ENCODE measurements at places on chromosomes 1 and 21. TPM values are rescaled to one million over a fixed set of nuclear protein-coding genes. Genes with fewer than 3 reads are reported as not detected.

GRCh38 chr1:209871006-209871405 is 43.2 kb downstream of the UTP25 start:
- H3K36me3 ChIP-seq: no peaks in the 10 kb centered on the region
- DNase-seq: no peak
- no peak overlapping the region for H3K27ac ChIP-seq
- H3K27me3 ChIP-seq: peaks cover 29% of the 10 kb centered on the region
- no peaks in the 10 kb centered on the region for H3K4me1 ChIP-seq
- no peak overlapping the region for H3K4me3 ChIP-seq

DNA sequence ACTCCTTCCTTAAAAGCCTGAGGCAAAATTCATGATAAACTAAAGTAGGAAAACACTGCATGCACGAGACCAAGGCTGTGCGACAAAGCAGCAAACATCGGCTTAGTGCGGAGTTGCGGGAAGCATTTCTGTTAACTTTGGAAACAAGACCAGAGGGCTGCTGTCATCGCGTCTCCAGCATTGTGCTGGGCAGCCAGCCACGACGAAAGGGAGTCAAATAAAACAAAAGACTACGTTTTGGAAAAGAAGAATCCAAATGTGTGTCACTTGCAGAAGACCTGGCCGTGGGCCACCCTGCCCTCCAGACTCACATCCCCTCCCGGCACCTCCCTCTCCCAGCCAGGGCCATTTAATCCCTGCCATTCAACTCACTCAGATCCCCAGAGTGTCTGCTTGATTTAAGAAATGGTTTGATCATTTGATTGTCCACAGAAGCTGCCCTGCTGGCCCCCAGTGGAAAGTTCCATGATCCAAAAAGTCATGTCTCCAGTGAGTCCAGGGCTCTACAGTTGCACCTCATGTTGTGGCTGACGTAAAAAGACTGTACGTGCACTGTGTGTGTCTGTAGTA is 2.4 kb upstream of the KRTAP10-11 start:
- H3K4me1 ChIP-seq: no peaks in the 10 kb centered on the region
- H3K4me3 ChIP-seq: no peak overlapping the region
- DNase-seq: no peak
- H3K36me3 ChIP-seq: peaks cover 14% of the 10 kb centered on the region
- H3K27me3 ChIP-seq: no peaks in the 10 kb centered on the region

GRCh38 chr1:241654019-241654418 is 1.9 kb downstream of the WDR64 start:
- H3K27me3 ChIP-seq: no peaks in the 10 kb centered on the region
- no peak overlapping the region for H3K27ac ChIP-seq
- H3K4me1 ChIP-seq: no peaks in the 10 kb centered on the region
- H3K36me3 ChIP-seq: no peaks in the 10 kb centered on the region

The SYT2 gene
- not detected for total RNA-seq

DNA sequence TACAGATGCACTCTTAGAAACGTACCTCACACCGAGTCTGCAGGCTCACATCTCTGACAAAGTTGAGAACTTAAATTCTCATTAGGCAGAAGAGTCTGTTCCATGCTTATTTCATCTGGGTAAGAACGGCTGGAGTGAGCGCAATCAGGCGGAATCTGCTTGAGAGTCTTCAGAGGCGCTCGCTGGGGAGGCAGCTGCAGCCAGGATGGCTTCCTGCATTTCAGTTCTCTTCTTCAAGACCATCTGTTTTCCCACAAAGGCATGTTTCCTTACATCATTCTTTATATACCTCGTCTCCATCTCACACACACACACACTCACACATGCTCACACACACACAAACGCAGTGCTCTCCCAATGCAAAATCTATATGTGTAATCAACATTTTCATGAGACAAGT is 497.1 kb downstream of the AJAP1 start:
- H3K4me3 ChIP-seq: no peak overlapping the region
- H3K27me3 ChIP-seq: peaks cover 6% of the 10 kb centered on the region
- no peak overlapping the region for H3K27ac ChIP-seq
- no peaks in the 10 kb centered on the region for H3K4me1 ChIP-seq

GRCh38 chr1:34052565-34052964 is 112.5 kb downstream of the CSMD2 start:
- no peak overlapping the region for H3K27ac ChIP-seq
- H3K27me3 ChIP-seq: peaks cover 5% of the 10 kb centered on the region
- H3K4me1 ChIP-seq: no peaks in the 10 kb centered on the region
- H3K36me3 ChIP-seq: no peaks in the 10 kb centered on the region
- DNase-seq: no peak
- H3K4me3 ChIP-seq: no peak overlapping the region

DNA sequence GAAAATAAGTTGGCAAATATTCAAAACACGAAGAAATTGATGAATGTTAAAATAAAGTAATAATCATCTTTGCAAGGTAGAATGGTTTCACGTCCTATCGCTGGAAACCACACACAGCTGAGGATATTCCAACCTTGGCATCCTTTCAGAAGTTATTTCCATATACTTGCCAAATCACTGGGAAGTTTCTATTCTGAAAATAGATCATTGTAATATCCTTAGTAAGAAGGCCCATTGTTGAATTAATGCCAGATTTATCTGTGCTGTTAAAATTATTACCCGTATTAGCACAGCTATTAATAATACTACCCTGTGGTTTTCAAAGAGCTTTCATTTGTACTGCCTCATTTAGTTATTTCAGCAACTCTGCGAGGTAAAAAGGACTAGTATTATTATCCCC is 81.1 kb downstream of the OLFM3 start:
- no peak overlapping the region for H3K27ac ChIP-seq
- no peaks in the 10 kb centered on the region for H3K4me1 ChIP-seq
- DNase-seq: no peak
- H3K4me3 ChIP-seq: no peak overlapping the region

- no peak overlapping the region for H3K27ac ChIP-seq
- H3K4me3 ChIP-seq: no peak overlapping the region
- H3K36me3 ChIP-seq: no peaks in the 10 kb centered on the region
Observed at GRCh38 chr1:241644259-241644658, 4.1 kb upstream of the CHML start.

- peaks cover 2% of the 10 kb centered on the region for H3K4me1 ChIP-seq
- H3K36me3 ChIP-seq: no peaks in the 10 kb centered on the region
- no peak overlapping the region for H3K4me3 ChIP-seq
- no peak overlapping the region for H3K27ac ChIP-seq
- H3K27me3 ChIP-seq: peaks cover 4% of the 10 kb centered on the region
Observed at GRCh38 chr1:178688244-178688643, 36.8 kb upstream of the RALGPS2 start.

DNA sequence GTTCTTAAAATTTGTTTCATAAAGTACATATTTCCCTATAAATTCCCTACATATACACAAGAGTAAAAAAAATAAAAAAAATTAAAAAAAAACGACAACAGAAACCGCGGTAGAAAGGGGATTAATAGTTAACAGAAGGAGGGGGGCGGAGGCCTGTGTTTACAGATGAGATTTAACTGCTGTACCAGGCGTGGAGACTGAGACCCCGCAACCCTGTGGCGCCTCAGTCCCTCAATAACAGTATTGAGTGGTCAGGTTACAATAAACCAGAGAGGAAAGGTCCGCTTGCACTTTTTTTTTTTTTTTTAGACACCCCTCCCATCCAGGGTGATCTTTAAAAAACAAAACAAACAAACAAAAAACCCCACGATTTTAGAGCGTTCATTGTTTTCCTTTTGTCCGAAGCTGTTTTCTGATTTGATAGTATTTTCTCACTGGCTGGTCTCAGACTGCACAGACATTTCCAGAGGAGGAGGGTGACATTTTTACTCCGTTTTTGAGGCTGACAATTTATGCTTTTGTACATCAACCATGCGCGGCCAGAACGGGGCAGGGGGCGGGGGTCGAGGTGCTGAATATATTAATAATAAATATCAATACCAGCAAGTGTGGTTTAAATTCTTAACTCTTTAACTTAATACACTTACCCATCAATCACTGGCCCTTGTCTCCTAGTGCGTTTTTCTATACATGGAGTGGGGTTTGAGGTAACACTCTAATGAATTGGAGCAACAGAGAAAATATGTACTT is 1223.9 kb downstream of the BRINP3 start:
- no peaks in the 10 kb centered on the region for H3K27me3 ChIP-seq
- no peak overlapping the region for H3K4me3 ChIP-seq
- H3K27ac ChIP-seq: no peak overlapping the region
- no peaks in the 10 kb centered on the region for H3K4me1 ChIP-seq

- peaks cover 12% of the 10 kb centered on the region for H3K4me1 ChIP-seq
- peak; percentile 88 for DNase-seq
- H3K27ac ChIP-seq: peak overlapping the region; percentile 18
- H3K27me3 ChIP-seq: peaks cover 28% of the 10 kb centered on the region
- no peaks in the 10 kb centered on the region for H3K36me3 ChIP-seq
Observed at GRCh38 chr1:181424786-181425403, 58.4 kb upstream of the CACNA1E start.

The ADORA3 gene
- total RNA-seq: not detected

DNA sequence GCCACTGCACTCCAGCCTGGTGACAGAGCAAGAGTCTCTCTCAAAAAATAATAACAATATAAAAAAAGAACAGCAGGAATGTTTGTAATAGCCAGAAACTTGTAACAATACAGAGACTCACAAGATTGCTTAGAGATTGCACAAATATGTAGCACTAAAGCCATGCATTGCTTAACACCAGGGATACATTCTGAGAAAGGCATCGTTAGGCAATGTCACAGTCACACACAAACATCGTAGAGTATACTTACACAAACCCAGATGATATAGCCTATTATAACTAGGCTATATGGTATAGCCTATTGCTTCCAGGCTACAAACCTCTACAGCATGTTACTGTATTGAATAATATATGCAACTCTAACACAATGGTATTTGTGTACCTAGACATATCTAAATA is 45.3 kb downstream of the GPATCH2 start:
- H3K4me3 ChIP-seq: no peak overlapping the region
- H3K4me1 ChIP-seq: no peaks in the 10 kb centered on the region
- DNase-seq: no peak
- peaks cover 8% of the 10 kb centered on the region for H3K36me3 ChIP-seq

The KRTAP21-2 gene
- total RNA-seq: not detected

The TTLL7 gene
- total RNA-seq: 1.4 TPM

GRCh38 chr1:13820055-13820454 is 120.1 kb downstream of the PRDM2 start:
- H3K36me3 ChIP-seq: peaks cover 4% of the 10 kb centered on the region
- H3K4me1 ChIP-seq: no peaks in the 10 kb centered on the region
- H3K27ac ChIP-seq: no peak overlapping the region
- no peaks in the 10 kb centered on the region for H3K27me3 ChIP-seq
- no peak overlapping the region for H3K4me3 ChIP-seq

The CLEC20A gene
- total RNA-seq: not detected

The LCE2D gene
- not detected for total RNA-seq

- peaks cover 5% of the 10 kb centered on the region for H3K4me1 ChIP-seq
- no peaks in the 10 kb centered on the region for H3K36me3 ChIP-seq
- peaks cover 6% of the 10 kb centered on the region for H3K27me3 ChIP-seq
- no peak overlapping the region for H3K4me3 ChIP-seq
- H3K27ac ChIP-seq: no peak overlapping the region
- DNase-seq: peak; percentile 59
Observed at GRCh38 chr1:1597275-1597930, 2.5 kb downstream of the FNDC10 start.

The PALMD gene
- total RNA-seq: not detected

- no peak overlapping the region for H3K27ac ChIP-seq
- H3K27me3 ChIP-seq: no peaks in the 10 kb centered on the region
- DNase-seq: no peak
- peaks cover 2% of the 10 kb centered on the region for H3K36me3 ChIP-seq
Observed at GRCh38 chr1:61424382-61424781, 300.6 kb downstream of the TM2D1 start.

GRCh38 chr1:1960480-1961196 is 41.6 kb upstream of the TMEM52 start:
- DNase-seq: no peak
- H3K36me3 ChIP-seq: no peaks in the 10 kb centered on the region
- no peak overlapping the region for H3K4me3 ChIP-seq
- H3K4me1 ChIP-seq: peaks cover 10% of the 10 kb centered on the region
- H3K27ac ChIP-seq: no peak overlapping the region

The PRAMEF4 gene
- total RNA-seq: not detected

DNA sequence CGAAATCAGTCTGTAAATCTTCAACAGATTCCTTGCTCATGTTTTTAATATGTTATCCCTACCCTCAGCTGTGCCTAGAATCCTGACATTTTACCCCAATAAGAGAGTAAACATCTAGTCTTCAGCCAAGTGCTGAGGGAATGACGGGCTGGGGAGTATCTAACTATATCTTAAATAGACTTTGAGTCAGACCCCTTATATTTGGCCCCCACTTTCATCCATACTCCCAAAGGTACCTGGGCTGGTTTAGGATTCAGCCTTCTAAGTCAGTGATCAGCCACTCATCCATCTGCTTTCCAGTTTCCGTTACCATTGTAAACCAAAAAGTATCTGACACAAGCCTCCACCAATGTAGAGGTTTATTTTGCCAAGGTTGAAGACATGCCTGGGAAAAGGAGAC is 36.1 kb upstream of the CNIH3 start:
- no peaks in the 10 kb centered on the region for H3K36me3 ChIP-seq
- H3K4me1 ChIP-seq: no peaks in the 10 kb centered on the region
- H3K27me3 ChIP-seq: peaks cover 3% of the 10 kb centered on the region
- DNase-seq: no peak

The LCE1C gene
- not detected for total RNA-seq

GRCh38 chr1:115771847-115772457 is 3.4 kb upstream of the CASQ2 start:
- no peaks in the 10 kb centered on the region for H3K4me1 ChIP-seq
- H3K4me3 ChIP-seq: no peak overlapping the region
- no peak overlapping the region for H3K27ac ChIP-seq
- peaks cover 5% of the 10 kb centered on the region for H3K27me3 ChIP-seq
- peak; percentile 19 for DNase-seq
- H3K36me3 ChIP-seq: no peaks in the 10 kb centered on the region

The CD1E gene
- not detected for total RNA-seq

GRCh38 chr1:244054247-244054923 is 3.3 kb downstream of the ZBTB18 start:
- no peak overlapping the region for H3K27ac ChIP-seq
- peaks cover 2% of the 10 kb centered on the region for H3K36me3 ChIP-seq
- no peaks in the 10 kb centered on the region for H3K27me3 ChIP-seq
- no peak overlapping the region for H3K4me3 ChIP-seq
- H3K4me1 ChIP-seq: peaks cover 24% of the 10 kb centered on the region

DNA sequence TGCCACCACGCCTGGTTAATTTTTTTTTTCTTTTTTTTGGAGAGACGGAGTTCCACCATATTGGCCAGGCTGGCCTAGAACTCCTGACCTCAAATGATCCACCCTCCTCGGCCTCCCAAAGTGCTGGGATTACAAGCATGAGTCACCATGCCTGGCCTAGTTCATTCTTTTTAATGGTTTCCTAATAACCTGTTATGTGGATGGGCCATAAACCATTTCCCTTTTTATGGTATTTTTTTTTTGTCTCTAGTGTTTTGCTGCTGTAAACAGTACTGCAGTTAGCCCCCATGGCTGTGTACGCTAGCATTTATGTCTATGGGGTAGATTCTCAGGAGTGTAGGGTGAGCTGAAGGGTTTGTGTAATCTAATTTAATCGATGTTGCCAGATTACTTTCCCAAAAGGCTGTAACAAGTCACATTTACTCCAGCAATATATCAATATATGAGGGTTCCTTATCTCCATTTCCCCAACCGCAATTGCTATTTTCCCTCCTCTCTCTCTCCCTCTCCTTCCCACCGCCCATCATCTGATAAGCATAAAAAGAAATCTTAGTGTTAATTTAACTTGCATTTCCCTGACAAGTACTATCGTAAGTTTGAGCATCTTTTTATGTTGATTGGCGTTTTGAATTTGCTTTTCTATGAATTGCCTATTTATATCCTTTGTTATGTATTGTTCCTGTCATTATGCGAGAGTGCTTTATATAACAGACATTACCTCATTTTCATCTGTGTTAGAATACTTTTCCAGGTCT is 28.7 kb downstream of the RCSD1 start:
- no peak overlapping the region for H3K4me3 ChIP-seq
- H3K4me1 ChIP-seq: peaks cover 81% of the 10 kb centered on the region
- peak overlapping the region; percentile 41 for H3K27ac ChIP-seq
- peaks cover 13% of the 10 kb centered on the region for H3K36me3 ChIP-seq
